A549 treated with CORT108297 at 1 μM for 4 hours (cell line): ENCODE measurements at places on chromosomes 6 and 20. TPM values are rescaled to one million over a fixed set of nuclear protein-coding genes. Genes with fewer than 3 reads are reported as not detected.

Gene CASS4
- 0.03 to 0.07 TPM in 2 of 5 replicates, not detected in the others for total RNA-seq

Gene GSTA1
- total RNA-seq: 0.11 TPM in 1 of 5 replicates, not detected in the others

Gene ZNF512B
- total RNA-seq: 8.5 to 13.9 TPM (median 13.1 TPM) in 5 replicates

Gene ESF1
- total RNA-seq: 19.9 to 34.5 TPM (median 22.4 TPM) in 5 replicates
